Left renal pelvis (tissue), 4 donors: ENCODE measurements at places on chromosomes 6 and 20. TPM values are rescaled to one million over a fixed set of nuclear protein-coding genes. Genes with fewer than 3 reads are reported as not detected.

Gene ZC3H12D
- polyA plus RNA-seq = 0.25 TPM

Gene DPM1
- 65.4 TPM for polyA plus RNA-seq

Gene TCF15
- polyA plus RNA-seq = 1.3 TPM

Gene FBXO30
- 10.9 TPM for polyA plus RNA-seq

Gene SYNGAP1
- 35.3 TPM for polyA plus RNA-seq

- DNase-seq = no peak
Observed at GRCh38 chr6:149651056-149651455, 2.5 kb upstream of the KATNA1 start.

DNA sequence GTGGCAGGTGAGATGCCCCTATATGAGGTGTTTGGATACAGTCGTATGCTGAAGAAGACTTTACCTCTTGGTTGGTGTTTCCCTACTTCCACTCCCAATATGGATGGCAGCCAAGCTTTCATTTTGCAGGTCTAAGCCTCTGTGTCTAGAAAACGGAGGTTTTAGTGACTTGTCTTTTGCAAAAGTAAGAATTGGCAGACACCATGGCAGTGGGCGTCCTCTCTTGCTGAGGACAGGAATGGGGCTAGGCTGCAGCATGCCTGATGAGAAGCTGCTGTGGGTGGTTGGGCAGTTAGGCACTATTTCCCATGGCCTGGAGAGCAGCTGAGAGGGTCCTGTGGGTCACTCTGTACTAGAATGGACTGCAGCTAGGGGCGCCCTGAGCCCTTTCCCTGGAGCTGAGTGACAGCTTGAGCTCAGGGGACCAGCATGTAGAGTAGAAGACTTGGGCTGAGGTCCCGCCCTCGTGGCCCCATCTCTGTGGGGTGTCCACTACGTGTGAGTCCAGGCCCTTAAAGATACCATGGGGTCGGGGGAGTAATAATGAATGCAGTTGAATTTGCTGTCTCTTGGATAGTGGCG is 127.4 kb downstream of the CDH26 start:
- no peak for DNase-seq

DNA sequence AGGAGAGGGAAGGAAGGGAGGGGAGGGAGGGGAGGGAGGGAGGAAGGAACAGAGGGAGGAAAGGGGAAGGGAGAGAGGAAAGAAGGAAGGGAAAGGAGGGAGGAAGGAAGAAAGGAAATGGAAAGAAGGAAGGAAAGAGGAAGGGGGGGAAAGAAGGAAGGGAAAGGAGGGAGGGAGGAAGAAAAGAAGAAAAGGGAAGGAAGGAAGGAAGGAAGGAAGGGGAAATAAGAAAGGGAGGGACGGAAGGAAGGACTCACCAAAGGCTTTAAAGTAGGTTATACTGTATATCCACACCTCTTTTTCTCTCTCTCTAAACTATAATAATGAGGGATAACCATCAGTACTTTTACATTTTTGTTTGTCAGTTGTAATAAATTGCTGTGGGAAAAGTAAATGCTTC is 324.9 kb downstream of the ARHGAP18 start:
- no peak for DNase-seq

GRCh38 chr6:91437315-91437729 is 850.5 kb upstream of the MAP3K7 start:
- DNase-seq = no peak

DNA sequence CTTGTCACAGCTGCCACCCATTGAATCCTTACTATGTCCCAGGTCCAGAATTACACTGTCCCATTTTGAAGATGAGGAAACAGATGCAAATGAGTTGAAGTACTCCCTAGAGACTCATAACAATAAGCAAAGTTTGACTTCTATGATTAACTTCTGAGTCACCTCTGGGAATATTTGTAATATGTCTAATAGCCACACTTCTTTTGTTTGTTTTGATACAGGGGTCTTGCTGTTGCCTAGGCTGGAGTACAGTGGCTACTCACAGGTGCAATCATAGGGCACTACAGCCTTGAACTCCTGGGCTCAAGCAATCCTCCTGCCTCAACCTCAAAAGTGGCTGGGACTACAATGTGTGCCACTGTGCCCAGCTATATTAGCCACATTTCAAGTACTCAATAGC is 11.4 kb upstream of the SOX12 start:
- DNase-seq = no peak

GRCh38 chr20:42359617-42360016 is 741.4 kb upstream of the CHD6 start:
- no peak for DNase-seq
